ENCODE measurements at places on chromosomes 12 and 14.

DNA sequence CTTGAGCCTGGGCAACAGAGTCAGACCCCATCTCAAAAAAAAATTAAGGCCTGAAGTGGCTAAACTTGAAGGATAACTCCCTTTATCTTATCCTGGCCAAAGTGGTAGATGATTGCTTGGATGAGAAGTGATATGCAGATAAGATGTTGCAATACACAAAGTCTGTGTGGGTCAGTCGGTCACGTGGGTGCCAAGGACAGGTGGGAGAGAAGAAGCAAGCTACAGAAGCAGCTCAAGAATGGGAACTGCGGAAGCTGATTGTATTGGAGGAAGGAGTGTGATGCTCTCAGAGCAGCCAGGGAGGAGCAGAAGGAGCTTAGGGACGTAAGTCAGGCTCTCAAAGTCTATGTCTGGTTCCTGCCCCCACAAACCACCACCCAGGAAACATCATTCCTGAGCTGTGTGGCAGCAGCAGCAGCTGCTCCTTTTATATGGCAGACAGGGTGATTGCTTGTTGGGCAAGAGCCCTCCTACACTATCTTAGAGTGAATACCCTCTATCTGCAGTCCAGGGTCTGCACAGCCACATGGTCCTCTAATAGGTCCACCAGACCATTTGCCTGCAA, 54.5 kb downstream of the ATP2A2 start:
- DNase-seq: no peak

GRCh38 chr14:92524602-92525185, 11.1 kb downstream of the RIN3 start:
- DNase-seq: no peak

GRCh38 chr14:80152166-80152565, 59.1 kb downstream of the DIO2 start:
- DNase-seq: no peak

DNA sequence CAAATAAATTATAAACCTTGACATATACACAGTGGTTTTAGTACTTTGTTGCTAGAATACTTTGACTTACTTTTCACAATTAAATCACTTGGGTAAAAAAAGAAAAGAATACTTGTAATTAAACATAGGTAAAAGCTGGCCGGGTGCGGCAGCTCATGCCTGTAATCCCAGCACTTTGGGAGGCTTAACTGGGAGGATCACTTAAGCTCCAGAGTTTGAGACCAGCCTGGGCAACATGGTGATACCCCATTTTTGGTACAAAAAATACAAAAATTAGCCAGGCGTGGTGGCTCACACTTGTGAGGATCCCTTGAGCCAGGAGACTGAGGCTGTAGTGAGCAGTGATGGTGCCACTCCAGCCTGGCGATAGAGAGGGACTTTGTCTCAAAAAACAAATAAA, 7.8 kb downstream of the STX2 start:
- no peak for DNase-seq

DNA sequence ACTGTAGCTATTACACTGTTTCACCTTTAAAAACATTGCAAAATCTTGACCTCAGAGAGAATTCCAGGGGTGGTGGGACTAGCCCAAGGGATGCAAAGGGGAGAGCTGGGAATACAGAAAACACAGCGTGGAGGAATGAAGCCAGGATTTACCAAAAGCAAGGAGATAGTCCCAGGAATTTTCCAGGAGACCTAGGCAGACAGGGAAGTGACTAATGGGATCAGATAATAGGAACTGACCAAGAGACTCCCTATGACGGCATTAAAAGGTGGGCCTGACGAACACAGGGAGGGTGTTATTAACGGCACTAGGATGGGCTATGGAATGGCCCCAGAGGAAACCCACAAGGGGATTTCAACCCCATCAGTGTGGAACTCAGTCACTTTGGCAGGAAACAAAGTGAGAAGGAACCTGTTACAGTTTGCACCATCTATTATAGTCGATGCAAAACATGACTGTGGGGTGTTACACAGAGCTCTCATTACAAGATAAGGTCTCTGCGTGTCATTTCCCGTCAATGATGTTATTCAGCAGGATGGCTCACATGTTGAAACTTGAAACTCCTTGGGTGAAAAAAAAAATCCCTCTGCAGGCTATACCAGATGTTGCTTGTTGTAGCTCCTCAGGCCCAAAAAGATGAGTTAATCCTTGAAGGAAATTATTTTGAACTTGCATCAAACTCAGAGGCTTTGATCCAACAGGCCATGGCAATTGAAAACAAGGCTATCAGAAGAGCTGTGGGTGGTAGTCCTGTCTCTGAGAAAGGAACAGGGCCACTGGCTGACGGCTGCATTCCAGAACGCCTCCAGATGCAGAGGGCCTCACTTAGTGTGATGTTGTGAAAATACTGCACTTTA, 58.7 kb downstream of the DRAM1 start:
- no peak for DNase-seq

GRCh38 chr14:28765831-28766468, 637 bp upstream of the FOXG1 start:
- no peak for DNase-seq

- DNase-seq: no peak
These were observed 109.5 kb downstream of the LGMN start for GRCh38 chr14:92638904-92639303.

Data from Ammon's horn (tissue), 1 donor.